ENCODE measurements at places on chromosomes 11 and 22.

- no peak for DNase-seq
These were observed 6.6 kb upstream of the FLI1 start for GRCh38 chr11:128687321-128687720.

- no peak for DNase-seq
These were observed 9.8 kb upstream of the ALX4 start for GRCh38 chr11:44319552-44320288.

GRCh38 chr11:120210626-120211521 lies at the start of gene OAF:
Gene OAF (plus strand): TSS chr11:120211032. CDS start chr11:120211280, 248 bp downstream.
- DNase-seq, result no peak

- no peak for DNase-seq
These were observed 29.5 kb downstream of the KCNJ1 start for GRCh38 chr11:128837627-128838026.

- DNase-seq, result no peak
These were observed 104.9 kb downstream of the GAB2 start for GRCh38 chr11:78312712-78313111.

- no peak for DNase-seq
These were observed 3.8 kb upstream of the CAPN5 start for GRCh38 chr11:77062924-77063323.

DNA sequence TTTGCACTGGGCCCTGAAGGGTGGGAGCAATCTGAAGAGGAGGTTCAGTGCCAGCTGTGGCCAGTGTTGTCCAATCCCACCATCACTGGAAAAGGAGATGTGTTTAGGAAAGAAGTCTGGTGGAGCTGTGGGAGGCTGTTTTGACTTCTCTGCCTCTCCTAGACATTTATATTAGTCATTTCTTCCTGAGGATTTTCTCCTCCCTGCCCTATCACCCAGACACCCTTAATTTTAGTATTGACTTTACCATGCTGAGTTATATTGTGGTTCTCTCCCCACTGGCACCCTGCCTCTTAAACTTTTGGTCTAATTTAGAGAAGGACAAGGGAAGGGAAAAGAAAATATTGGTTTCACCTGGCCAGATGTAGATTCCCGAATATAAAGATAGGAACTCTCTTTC lies 159.1 kb downstream of the WNT11 start:
- no peak for DNase-seq

- no peak for DNase-seq
These were observed 126.5 kb downstream of the CASP12 start for GRCh38 chr11:104771763-104772162.

Data from cerebellar nuclear complex (tissue), 1 donor.